NCI-H774 (cell line): ENCODE measurements at places on chromosomes 1 and 21.

DNA sequence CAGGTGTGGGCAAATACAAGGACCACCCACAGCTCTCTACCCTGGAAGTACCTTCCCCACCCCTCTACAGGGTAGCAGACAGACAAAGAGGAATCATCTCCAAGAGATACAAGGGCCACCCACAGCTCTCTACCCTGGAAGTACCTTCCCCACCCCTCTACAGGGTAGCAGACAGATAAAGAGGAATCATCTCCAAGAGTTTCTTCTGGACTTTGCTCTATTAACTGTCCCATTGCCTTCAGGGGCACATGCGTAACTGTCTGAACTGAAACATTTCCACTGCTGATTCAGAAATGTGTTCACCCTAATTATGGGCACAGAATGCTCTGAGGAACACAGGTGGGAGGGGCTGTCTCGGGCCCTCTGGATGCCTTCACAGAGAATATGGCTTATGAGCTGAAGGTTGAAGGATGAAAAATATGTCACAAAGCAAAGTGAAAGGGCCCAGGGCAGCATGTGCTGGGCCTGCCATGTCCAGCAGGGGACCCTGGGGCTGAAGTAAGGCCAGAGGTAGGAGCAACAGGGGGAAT lies 43.9 kb downstream of the ZNF281 start:
- no peak for DNase-seq

DNA sequence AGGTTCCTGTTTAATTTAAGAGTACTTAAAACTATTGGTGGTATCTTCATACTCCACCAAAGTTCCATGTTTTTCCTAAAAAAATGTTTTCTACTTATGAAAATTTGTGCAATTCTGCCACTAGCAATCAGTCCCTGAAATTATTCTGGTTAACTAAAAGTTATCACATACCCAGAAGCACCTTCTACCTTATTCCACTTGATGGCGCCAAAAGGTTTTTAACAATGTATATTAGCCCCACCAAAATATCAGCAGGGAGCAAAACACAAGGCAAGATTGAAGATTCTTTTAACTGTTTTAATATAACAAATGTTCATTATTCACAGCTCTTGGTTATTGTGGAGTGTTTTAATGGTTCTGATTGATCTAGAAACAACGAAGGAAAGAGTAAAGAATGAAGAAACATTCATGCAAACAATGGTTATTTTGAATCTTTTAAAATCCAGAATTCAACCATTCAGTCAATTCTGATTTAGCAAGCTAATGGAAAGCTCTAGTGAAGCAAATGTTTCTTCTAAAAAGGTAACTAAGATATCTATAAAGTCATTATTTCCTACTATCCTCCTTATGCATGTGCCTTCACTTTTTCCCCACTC lies 67.2 kb downstream of the TTLL7 start:
- DNase-seq: peak; percentile 37

DNA sequence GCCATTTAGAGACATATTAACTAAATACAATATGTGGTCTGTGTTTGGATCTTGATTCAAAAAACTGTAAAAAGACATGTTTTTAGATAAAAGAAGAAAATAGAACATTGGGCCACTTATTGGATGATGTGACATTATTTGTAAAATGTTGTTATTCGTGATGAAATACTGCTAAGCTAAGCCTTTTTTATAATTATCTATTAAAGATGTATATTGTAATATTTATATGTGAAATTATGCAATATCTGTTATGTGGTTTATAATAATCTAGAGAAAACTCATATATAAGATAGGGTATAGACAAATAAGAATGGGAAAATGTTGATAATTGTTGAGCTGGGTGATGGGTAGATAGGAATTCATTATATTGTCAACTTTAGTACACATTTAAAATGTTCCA lies 82.0 kb upstream of the RGS1 start:
- DNase-seq: no peak

DNA sequence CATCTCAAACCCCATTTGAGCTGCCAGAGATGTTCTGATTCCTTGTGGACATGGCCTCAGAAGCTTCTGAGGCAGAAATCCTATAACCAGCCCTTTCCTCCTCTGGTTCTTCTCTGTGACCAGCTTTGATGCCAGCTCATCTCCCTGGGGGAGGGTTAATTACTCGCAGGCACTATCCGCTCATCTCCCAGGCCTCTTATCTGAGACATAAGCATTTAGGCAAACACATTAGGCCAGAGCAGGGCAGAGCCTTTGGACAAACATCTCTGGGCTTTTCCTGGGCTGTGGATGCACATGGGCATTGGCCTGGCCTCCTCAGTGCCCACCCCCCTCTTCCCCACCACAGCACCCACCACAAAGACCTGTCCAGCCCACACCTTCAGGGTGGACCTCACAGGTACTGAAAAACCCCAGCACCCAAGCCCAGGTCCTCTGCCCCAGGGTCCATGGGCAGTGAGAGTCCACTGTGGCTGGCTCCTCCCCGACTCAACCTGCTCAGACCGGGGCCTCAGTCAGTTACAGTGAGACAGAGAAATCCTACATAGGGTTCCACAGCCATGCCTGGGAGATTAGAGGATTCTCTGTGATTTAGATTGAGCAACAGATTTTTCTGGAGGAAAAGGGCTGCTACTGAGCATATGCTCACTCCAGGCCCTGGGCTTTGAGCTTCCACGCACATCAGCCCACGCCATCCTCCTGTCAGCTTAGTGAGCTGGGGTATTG lies 26.9 kb downstream of the IGSF21 start:
- DNase-seq: no peak

DNA sequence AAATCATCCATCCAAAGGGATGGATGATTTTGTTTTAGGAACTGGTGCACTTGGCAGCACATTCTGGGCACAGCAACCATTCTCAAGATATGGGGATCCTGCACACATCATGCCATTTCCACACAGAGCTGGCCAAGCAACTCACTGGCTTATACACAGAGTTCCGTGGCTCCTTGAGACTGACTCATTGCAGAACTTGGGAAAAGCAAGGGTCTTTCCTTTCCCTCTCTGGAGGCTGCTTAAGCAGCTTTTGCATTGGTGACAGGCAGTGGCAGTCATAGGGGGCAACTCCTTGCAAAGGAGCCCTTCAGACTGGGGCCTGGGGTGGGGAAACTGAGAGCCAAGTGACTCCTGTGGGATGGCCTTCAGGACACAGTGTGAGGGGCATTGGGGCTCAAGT lies 1.9 kb upstream of the MAD2L2 start:
- DNase-seq: no peak

GRCh38 chr1:76938304-76938703 lies 71.0 kb downstream of the ST6GALNAC5 start:
- no peak for DNase-seq

DNA sequence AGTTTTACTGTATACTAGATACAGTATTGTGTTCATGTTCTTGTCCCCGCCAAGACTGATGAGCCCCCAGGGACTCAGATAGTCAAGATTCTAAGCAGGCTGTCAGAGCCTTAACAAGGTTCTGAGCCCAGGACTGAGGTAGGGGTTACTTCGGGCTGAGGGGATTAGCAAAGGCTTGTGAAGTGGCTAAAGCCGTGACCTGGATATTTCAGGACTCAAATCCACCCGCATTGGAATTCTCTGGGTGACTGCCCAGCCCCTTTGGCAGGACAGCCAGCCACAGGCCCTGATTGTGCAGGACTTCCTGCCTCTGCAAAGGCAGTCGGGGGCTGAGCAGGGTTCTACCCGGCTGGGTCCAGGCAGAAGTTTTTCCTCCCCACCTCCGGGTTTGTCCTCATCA lies at the start of gene PLA2G5:
PLA2G5 (plus strand) TSS at position 321 of the 400 bp plus-strand sequence. CDS start 14,637 bp downstream, outside the sequence.
- DNase-seq: no peak

DNA sequence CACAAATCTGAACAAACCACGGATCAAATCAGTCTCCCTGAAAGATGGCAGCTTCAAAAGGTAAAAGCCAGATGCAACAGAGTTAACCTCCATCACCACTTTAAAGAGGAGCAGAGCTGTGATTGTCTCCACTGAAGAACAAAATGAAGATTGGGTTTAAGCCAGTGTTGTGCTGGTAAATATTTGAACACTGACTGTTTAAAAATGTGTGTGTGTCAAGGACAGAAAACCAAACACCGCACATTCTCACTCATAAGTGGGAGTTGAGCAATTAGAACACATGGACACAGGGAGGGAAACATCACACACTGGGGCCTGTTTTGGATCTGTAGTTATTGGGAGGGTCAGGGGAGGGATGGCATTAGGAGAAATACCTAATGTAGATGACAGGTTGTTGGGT lies 83.9 kb downstream of the ST6GALNAC5 start:
- DNase-seq: peak; percentile 69

DNA sequence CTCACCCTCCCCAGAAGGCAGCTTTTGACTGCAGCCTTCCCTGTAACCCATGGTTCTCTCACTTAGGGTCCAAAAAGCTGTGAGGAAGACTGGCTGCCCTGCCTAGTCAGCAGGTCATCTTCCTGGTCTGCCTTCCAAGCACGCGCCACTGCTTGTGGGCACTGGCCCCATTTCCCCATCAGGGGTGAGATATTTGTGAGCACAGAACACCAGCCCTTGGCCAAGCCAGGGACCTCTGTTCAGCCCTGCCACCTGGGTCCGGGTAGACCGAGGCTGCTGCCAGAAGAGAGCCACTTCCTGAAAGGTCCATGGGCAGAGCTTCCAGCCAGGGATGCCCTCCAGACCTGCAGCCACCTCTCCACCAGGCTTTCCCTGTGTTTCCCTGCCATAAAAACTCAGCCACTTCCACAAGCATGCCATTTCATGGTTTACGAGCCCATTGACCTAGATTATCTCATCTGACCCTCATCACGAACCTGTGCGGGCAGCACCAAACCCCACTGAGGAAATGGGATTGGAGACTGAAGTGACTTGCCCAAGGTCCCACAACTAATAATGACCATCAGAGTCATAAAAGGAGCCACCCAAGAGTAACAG lies 40.5 kb downstream of the GLIS1 start:
- DNase-seq: no peak
